ENCODE measurements at places on chromosomes 12 and 14.

- H3K27me3 ChIP-seq, result no peaks in the 10 kb centered on the region
- no peak overlapping the region for H3K27ac ChIP-seq
- no peaks in the 10 kb centered on the region for H3K36me3 ChIP-seq
- DNase-seq, result no peak
These were observed 17.9 kb upstream of the SOS2 start for GRCh38 chr14:50249136-50249775.

- H3K27me3 ChIP-seq, result peaks cover 20% of the 10 kb centered on the region
- peak; percentile 46 for DNase-seq
- no peaks in the 10 kb centered on the region for H3K36me3 ChIP-seq
- H3K4me3 ChIP-seq, result no peak overlapping the region
These were observed 2.5 kb downstream of the NUAK1 start for GRCh38 chr12:106136263-106136662.

GRCh38 chr12:80805106-80805505, 88.4 kb downstream of the MYF5 start:
- H3K36me3 ChIP-seq, result no peaks in the 10 kb centered on the region
- H3K27ac ChIP-seq, result no peak overlapping the region
- H3K4me3 ChIP-seq, result no peak overlapping the region
- H3K27me3 ChIP-seq, result no peaks in the 10 kb centered on the region
- no peak for DNase-seq

DNA sequence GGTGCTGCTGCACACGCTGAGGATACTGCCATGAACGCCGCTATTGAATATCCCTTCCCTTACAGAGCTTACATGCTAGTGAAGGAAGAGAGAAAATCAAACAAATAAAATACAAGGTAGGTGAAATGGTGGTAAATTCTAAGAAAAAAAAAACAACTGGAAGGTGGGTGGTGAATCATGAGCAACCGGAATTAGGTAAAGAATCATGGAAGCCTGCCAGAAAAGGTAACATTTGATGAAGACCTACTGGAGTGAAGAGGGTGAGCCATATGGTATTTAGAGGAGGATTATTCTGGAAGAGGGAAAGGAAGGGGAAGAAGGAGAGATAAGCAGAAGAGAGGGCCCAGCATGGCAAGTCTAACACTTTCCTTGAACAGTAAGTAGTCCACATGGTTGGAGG, 76.1 kb downstream of the LRIG3 start:
- no peaks in the 10 kb centered on the region for H3K4me1 ChIP-seq
- no peaks in the 10 kb centered on the region for H3K27me3 ChIP-seq
- no peak overlapping the region for H3K4me3 ChIP-seq
- no peaks in the 10 kb centered on the region for H3K36me3 ChIP-seq

- no peak overlapping the region for H3K27ac ChIP-seq
- no peak for DNase-seq
- H3K27me3 ChIP-seq, result no peaks in the 10 kb centered on the region
These were observed 240.9 kb downstream of the TMEM121 start for GRCh38 chr14:105767315-105767714.

- H3K4me3 ChIP-seq, result no peak overlapping the region
- no peaks in the 10 kb centered on the region for H3K36me3 ChIP-seq
- no peak for DNase-seq
- no peaks in the 10 kb centered on the region for H3K27me3 ChIP-seq
- no peak overlapping the region for H3K27ac ChIP-seq
These were observed 84.6 kb upstream of the PTPRB start for GRCh38 chr12:70721656-70722357.

DNA sequence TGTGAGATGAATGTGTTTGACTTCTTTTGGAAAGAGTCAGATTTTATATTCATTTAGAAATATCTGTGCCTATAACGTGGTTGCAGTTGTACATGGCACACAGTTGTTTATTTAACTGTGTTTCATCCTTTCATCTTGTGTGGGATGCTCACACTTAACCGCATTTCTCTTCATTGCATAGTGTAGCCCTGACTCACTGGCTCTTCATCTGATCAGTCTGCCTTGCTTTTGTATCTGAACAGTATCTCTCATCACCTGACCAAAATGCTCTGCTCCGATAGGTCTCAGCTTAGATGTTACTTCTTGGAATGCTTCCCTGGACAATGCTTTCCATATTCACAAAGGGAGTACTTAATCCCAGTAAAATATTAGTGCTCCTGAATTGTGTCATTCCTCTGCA, 83.4 kb downstream of the PDE3A start:
- no peak for DNase-seq
- no peaks in the 10 kb centered on the region for H3K27me3 ChIP-seq
- H3K4me1 ChIP-seq, result no peaks in the 10 kb centered on the region
- H3K27ac ChIP-seq, result no peak overlapping the region
- H3K36me3 ChIP-seq, result no peaks in the 10 kb centered on the region
- H3K4me3 ChIP-seq, result no peak overlapping the region

DNA sequence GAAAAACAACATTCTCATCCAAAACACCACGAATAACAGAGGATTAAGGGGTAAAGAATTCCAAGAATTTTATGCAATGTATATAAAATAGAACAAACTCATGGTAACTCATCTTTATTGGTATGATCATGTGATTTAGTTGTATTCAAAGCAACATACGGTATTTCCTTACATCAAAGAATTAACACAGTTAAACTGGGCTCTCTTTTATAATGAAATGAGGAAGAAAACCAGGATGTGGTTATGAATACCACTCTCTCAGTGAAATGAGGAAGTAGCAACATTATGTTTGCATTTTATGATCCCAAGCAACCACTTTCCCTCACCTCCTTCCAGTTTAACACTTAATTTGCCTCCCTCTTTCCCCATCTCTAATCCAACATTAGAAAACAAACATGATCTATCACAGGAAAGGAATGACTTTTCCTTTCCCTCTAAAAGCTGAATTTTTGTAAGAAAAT, 22.9 kb downstream of the SPTLC2 start:
- H3K4me3 ChIP-seq, result peak overlapping the region; percentile 29
- DNase-seq, result peak; percentile 67
- peaks cover 3% of the 10 kb centered on the region for H3K36me3 ChIP-seq
- H3K27ac ChIP-seq, result peak overlapping the region; percentile 55
- H3K4me1 ChIP-seq, result peaks cover 50% of the 10 kb centered on the region

DNA sequence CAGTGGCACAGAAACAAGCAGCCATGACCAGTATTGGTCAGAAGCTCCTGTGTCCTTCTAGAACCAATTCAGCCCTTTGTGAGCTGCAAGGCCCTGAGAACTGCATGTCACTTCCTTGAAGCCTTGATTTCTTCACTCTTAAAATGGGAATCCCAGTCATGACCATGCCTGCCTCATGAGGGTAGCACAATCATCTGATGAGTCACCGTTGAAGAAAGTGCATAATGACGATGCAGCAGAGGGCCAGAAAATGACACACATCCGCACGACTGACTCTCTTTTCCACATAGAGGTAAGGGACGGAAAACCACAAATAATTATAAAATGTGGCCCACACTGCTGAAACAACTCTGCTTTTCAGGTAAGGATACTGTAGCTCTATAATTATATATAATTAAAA, 777.4 kb downstream of the BCL11B start:
- no peak for DNase-seq
- no peaks in the 10 kb centered on the region for H3K4me1 ChIP-seq
- no peaks in the 10 kb centered on the region for H3K27me3 ChIP-seq
- no peak overlapping the region for H3K27ac ChIP-seq
- no peak overlapping the region for H3K4me3 ChIP-seq
- H3K36me3 ChIP-seq, result no peaks in the 10 kb centered on the region

- H3K4me3 ChIP-seq, result no peak overlapping the region
- no peaks in the 10 kb centered on the region for H3K4me1 ChIP-seq
- H3K36me3 ChIP-seq, result no peaks in the 10 kb centered on the region
These were observed 172.7 kb upstream of the CNOT2 start for GRCh38 chr12:70070494-70071007.

DNA sequence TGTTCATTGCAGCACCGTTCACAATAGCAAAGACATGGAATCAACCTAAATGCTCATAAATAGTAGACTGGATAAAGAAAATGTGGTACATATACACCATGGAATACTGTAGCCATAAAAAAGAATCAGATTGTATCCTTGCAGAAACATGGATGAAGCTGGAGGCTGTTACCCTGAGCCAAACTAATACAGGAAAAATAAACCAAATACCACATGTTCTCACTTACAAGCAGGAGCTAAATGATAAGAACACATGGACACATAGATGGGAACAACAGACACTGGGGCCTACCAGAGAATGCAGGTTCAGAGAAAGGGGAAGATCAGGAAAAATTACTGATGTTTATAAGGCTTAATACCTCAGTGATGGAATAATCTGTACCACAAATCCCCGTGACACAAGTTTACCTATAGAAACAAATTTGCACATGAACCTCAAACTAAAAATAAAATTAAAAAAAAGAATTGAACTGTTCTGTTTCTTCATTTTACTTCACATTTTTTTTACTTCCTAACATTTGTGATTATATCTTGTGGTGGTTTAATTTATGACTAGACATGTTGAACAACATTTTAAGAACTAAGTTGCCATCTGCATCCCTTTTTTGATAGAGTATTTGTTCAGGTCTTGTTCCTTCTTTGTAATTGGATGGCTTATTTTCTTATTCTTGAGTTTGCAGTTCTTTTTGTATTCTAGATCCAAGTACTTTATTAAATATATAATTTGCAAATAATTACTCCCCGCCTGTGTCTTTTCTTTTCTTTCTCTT, 835.2 kb downstream of the FSCB start:
- H3K4me3 ChIP-seq, result no peak overlapping the region
- H3K36me3 ChIP-seq, result no peaks in the 10 kb centered on the region
- H3K4me1 ChIP-seq, result no peaks in the 10 kb centered on the region
- no peak overlapping the region for H3K27ac ChIP-seq

DNA sequence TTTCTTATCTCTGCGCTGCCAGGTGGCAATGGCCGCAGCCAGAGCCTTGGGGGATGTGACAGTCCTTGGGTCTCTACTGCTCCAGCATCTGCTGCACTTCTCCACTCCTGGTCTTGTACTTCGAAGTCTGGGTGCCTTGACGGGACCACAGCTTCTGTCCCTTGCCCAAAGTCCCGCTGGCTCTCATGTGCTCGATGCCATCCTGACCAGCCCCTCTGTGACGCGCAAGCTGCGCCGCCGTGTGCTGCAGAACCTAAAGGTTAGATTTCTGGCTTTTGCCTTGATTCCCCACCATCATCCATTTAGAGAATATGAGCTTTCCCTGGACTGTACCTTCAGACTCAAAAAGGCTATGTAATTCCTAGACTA, 3.8 kb downstream of the CIDEB start:
- no peak overlapping the region for H3K4me3 ChIP-seq
- H3K4me1 ChIP-seq, result peaks cover 29% of the 10 kb centered on the region
- H3K36me3 ChIP-seq, result peaks cover 63% of the 10 kb centered on the region
- no peaks in the 10 kb centered on the region for H3K27me3 ChIP-seq
- DNase-seq, result no peak
- no peak overlapping the region for H3K27ac ChIP-seq

DNA sequence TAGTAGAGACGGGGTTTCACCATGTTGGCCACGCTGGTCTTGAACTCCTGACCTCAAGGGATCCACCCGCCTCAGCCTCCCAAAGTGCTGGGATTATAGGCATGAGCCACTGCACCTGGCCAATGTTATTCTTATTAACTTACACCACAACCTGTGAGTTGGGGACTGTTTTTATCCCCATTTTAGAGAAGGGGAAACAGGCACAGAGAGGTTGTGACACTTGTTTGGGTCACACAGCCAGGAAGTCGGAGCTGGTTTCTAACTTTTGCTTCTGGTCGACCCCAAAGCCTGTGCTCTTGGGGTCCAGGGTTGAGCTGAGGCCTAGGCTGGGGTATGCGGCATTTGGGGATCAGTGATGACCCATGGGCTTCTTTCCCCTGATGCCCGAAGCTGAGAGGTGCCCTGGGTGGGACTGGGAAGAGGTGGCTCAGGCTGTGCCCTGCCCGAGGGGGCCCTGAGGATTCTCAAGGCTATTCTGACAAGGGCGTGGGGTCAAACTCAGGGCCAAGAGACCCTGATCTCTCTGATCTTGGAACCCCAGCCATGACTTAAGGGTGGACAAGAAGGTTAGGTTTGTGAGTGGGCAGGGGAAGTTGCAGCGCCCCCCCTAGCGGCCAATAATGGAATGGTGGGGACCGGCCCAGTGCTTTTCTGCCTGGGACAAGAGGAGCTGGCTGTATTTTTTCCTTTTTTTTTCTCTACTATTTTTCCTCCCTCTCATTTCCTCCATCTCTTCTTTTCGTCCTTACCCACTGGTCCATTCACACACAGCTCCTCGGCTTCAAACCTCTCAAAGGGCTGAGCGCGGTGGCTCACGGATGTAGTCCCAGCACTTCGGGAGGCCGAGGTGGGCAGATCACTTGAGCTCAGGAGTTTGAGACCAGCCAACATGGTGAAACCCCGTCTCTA, 3.0 kb downstream of the SDSL start:
- no peaks in the 10 kb centered on the region for H3K27me3 ChIP-seq
- no peaks in the 10 kb centered on the region for H3K4me1 ChIP-seq

- no peak for DNase-seq
- H3K27me3 ChIP-seq, result no peaks in the 10 kb centered on the region
- H3K27ac ChIP-seq, result no peak overlapping the region
- no peaks in the 10 kb centered on the region for H3K4me1 ChIP-seq
These were observed 15.0 kb downstream of the AQP6 start for GRCh38 chr12:49987625-49988303.

- peak overlapping the region; percentile 61 for H3K27ac ChIP-seq
- DNase-seq, result no peak
- H3K27me3 ChIP-seq, result no peaks in the 10 kb centered on the region
- peaks cover 16% of the 10 kb centered on the region for H3K36me3 ChIP-seq
These were observed 1.5 kb downstream of the PRDM4 start for GRCh38 chr12:107759410-107759809.

- peaks cover 32% of the 10 kb centered on the region for H3K4me1 ChIP-seq
- DNase-seq, result no peak
- peak within 1 kb of the TSS; percentile 34 for H3K4me3 ChIP-seq
- no peaks in the 10 kb centered on the region for H3K36me3 ChIP-seq
These were observed at the start of gene IKZF4 for GRCh38 chr12:56020423-56021184. IKZF4 (plus strand) TSS chr12:56021043; CDS start chr12:56021494, 451 bp downstream.

DNA sequence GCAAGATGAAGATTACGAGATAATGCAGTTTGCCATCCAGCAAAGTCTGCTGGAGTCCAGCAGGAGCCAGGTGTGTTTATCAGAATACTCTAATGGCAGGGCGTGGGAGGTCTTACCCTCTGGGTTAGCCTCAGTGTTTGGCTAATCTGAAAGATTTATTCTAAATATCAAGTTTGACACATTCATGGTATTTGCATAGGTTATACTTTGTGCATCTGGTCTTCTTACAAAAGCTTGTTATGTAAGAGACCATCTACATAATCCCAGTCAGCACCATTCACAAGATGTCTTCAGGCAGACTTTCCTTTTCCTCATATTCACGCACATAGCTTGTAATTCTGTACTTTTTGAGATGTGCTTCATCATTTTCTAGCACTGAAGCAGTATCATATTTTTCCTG, 14.4 kb downstream of the C12orf76 start:
- H3K36me3 ChIP-seq, result peaks cover 44% of the 10 kb centered on the region
- no peak overlapping the region for H3K4me3 ChIP-seq
- H3K4me1 ChIP-seq, result peaks cover 4% of the 10 kb centered on the region
- H3K27me3 ChIP-seq, result no peaks in the 10 kb centered on the region

GRCh38 chr14:65966188-65966587, 520.0 kb upstream of the CCDC196 start:
- no peak overlapping the region for H3K4me3 ChIP-seq
- no peaks in the 10 kb centered on the region for H3K4me1 ChIP-seq
- H3K36me3 ChIP-seq, result no peaks in the 10 kb centered on the region
- no peak for DNase-seq

GRCh38 chr14:69089046-69089445, 63.9 kb downstream of the DCAF5 start:
- no peaks in the 10 kb centered on the region for H3K4me1 ChIP-seq
- peaks cover 42% of the 10 kb centered on the region for H3K36me3 ChIP-seq
- no peak overlapping the region for H3K27ac ChIP-seq
